ENCODE measurements at places on chromosomes 16 and 17.

- no peak for DNase-seq
Observed at GRCh38 chr17:65345261-65346005, 208.3 kb downstream of the RGS9 start.

- no peak for DNase-seq
Observed at GRCh38 chr17:55386796-55387332, 34.8 kb downstream of the MMD start.

DNA sequence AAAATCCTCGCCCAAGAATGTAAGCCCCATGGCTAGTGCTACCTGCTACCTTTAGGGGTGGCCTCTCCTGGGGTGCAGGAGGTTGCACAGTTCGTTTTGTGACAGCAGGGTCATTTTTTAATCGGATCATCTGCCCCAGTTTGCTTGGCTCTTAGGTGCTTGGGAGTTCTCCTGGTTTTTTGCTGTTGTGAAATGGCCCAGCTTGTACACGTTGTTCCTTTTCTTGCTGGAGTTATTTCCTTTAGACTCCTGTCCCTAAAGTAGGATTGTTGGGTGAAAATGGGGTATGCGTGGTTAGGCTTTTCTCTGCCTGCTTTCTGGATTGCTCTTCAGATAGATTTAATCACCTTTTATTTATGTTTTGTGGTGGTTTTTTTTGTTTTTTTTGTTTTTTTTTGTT lies 25.8 kb downstream of the ABCC1 start:
- DNase-seq, result no peak

- no peak for DNase-seq
Observed at GRCh38 chr16:47144559-47144877, 773 bp upstream of the NETO2 start.

DNA sequence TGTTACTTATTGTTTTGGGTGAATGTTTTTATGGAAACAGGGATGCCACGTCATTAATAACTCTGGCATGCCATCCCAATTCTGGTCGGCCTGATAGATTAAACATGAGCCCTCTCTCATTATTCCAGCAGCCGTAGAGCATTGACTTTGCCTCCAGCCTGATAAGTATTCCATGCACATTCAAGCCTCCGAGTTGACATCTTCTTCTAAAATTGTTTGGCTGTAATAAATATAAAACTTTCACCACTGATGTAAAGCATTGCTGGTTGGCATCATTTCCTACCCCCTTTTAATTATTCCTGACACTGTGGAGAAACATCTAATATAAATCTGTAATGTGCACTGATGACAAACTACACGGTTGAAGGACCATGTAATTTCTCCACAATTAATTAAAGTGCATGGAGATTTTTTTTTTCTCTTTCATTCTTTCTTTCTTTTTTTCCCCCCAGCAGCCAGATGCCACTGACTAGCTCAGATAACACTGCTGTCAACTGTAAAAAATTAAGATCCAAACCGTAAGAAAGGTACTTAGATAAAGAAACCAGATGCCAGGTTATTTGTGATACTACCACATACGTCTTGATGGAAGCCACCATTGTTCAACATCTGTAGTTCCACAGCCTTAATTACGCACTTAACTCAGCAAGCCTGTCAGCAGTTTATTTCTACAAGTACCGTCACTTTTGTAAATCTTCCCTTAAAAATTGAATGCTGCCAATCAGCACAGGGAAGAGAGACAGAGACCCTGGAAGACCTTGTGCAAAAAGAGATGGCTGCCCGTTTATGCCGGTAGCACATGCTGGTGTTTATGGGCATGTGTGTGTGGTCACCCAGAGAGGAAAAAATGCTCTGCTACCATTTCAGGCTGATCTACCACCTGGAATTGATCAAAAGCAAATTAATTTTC lies 237.7 kb downstream of the IRX3 start:
- no peak for DNase-seq

GRCh38 chr17:16437083-16437482 lies 21.7 kb downstream of the TRPV2 start:
- DNase-seq, result no peak

GRCh38 chr16:56647641-56648431 lies 3.9 kb upstream of the MT1B start:
- no peak for DNase-seq

DNA sequence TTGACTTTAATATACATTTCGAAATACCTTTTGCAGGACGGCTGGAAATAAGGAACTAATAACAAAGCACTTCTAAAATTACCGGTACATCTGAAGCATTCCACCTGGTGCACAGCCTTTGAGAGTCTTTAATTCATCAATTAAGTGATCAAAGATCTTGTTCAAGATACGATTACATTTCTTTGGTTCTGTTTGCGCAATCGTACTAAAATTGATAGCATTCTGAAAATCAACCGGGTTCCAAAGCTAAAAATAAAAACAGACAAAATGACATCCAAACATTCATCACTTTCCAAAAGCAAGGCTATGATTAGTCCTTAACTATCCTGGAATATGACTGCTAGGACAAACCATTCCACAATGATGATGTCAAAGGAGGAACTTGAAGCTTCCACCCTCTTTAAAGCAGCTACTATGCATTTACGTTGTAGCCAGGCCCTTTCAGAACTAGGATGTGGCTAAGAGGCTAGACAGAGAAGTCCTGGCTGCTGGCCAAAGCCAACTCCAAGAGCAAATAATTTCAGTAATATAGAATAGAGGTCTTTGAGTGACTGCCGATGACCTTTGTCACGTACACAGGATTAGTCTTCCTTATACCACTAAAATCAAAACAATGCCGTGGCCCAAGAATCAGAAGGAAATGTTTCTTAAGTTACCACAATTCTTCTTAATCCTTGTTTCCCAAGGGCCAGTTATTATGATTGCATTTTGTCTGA lies 299.8 kb upstream of the PSMD7 start:
- DNase-seq, result no peak

GRCh38 chr17:30788918-30789317 lies 35.6 kb downstream of the CRLF3 start:
- no peak for DNase-seq

GRCh38 chr16:220021-220420 lies 9.2 kb downstream of the LUC7L start:
- DNase-seq, result no peak

DNA sequence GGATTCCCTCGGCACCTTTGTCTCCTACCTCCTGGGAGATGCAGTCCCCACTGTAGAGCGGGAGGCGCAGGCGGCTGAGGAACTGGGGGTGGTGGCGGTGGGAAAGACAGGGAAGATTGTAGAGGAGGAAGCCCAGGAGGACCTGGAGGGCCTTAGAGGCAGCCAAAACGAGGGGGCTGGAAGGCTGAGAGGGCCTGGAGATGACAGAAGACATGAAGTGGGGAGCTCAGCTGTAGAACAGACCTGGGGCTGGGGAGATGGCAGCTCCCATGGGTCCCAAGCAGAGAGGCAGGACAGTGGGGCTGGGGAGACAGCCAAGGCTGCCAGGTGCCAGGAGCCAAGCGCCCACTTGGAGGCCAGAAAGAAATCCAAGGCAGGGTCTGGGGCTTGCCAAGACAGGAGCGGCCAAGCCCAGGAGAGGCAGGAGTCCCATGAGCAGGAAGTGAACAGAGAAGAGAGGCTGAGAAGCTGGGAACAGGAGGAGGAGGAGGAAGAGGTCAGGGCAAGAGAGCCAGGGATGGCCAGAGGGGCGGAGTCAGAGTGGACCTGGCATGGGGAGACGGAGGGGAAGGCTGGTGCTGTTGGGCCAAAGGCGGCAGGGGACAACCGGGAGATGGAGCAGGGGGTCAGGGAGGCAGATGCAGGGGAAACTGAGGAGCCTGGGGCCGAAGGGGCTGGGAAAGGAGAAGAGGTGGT lies 803 bp downstream of the APOBR start:
- no peak for DNase-seq

DNA sequence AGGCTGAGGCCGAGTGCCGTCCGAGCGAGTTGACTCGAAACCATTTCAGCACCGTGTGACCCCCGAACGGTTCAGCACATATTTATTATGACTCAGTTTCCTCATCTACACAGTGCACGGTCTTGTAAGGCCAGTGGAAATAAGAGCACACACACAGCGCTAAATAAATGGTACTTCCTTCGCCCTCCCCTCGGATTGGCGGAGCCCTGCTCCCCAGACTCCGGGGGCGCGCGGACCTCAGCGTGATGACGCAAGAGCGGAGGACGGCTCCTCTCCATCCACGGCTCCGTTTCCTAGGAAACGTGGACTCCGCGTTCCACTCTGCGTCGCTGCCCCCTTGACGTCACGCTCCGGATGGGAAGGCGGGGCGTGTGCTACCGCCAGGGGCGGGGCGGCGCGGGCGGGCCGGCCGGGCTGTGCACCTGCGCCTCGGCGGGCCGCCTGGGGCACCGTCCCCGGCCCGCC lies at the start of gene PARD6A:
Gene PARD6A, plus strand, starts transcription at position 397 of the 465 bp plus-strand sequence. CDS start 79 bp downstream, outside the sequence.
- DNase-seq, result peak; percentile 86

DNA sequence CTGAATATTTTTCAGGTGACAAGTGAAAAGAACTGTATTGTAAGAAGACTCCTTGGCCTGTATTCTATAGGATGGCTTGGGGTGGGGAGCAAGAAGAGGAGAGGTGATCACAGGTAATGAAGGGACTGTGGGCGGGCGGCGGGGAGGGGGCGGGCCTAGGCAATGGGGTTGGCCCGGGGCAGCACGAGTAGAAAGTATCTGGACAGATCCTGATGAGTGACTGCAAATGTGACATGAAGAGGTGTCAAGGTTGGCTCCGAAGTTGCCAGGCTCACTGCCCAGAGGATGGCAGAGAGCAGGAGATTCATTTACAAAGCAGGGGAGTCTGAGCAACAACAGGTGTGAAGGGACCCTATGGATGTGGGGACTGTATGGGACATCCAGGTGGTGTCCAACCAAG lies 10.8 kb upstream of the G6PC1 start:
- DNase-seq, result no peak

GRCh38 chr17:19753051-19753509 lies 5.0 kb upstream of the ALDH3A1 start:
- no peak for DNase-seq

DNA sequence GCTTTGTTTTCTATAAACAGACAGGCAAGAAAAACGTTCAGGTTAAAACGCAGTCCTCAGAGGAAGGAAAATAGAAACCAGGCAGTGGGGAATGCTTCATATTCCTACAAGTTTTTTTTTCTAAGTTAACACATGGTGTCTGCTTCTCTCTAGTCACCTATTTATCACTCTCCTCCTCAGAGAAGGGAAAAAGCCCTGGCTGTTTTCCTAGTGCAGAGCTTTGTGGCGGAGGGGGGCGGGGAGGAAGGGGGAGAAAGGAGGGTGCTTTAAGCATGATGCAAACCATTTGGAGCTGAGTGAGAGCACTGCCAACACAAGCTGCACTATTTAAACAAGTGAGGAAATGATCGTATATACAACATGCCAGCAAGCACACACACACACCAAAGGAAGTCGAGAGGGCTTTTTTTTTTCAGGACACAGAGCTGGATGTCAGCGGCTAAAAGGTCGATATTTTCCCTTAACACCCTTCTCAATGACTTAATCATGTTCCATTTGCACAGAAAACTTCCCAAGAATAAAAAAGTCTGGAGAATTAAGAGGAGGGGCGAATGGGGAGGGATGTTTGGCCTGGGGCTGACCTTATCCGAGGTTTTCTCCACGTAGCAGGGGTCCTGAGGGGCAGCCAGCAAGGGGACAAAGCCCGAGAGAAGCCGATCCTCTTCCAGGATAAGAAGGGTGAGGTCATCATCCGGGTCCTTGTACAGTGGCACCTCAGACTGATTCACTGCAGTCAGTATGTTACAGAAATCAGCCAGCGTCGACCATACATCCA lies 117.4 kb downstream of the HIC1 start:
- DNase-seq, result peak; percentile 45

- DNase-seq, result no peak
Observed at GRCh38 chr16:11258553-11259492, 2.8 kb upstream of the SOCS1 start.

DNA sequence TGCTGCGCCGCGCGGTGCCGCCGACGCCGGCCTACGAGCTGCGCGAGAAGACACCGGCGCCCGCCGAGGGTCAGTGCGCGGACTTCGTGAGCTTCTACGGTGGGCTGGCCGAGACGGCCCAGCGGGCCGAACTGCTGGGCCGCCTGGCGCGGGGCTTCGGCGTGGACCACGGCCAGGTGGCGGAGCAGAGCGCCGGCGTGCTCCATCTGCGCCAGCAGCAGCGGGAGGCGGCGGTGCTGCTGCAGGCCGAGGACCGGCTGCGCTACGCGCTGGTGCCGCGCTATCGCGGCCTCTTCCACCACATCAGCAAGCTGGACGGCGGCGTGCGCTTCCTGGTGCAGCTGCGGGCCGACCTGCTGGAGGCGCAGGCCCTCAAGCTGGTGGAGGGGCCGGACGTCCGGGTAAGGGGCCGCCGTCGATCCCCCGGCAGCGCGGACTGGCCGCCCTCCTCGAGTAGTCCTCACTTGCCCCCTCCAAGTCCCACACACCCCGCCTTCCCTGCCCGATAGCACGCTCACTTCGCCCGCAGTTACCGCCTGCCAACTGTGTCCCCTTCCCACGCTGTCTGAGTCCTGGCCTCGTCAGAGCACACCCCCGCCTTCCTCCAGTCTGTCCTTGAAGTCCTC lies 470 bp downstream of the MLYCD start:
- no peak for DNase-seq

DNA sequence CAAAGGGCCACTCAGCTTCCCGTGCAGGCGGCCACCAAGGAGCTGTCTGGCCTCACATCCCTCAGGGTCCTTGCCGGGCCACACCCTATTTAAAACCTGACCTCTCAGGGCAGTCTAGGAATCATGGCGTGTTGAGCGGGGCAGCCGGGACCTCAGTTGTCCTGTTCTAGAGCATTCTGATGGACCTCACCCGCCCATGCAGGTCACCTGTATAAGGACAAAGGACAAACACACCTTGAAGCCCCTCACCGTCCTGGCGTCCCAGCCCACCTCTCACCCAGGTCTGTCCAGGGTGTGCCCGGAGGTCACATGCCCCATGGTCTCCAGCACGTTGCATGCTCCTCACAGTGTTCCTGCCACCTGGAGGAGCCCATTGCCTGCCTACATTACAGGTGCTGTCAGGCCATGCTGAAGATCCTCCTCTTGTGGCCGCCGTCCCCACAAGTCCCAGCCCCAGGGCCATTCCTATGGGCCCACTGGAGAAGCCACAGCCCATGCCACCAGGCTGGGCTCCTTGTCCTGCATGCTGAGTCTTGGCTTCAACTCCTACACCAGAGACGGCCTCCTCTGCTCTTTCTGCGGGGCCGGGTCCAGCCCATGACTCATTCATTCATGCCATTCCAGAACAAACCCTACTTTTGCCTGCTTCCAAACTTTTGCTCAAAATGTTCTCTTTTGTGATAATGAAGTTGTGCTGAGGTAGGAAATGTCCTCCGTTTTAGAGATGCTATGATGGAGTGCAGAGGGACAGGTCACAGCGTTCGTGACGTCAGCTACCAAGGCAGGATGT lies 46.3 kb downstream of the PEMT start:
- no peak for DNase-seq

All from NCI-H1694 (cell line).